Thoracic aorta (tissue), 2 donors: ENCODE measurements at places on chromosomes 16 and 17.
A peak's percentile ranks its signal among the peaks of the same experiment; 100 is the strongest.

GRCh38 chr17:62981933-62982332 lies 15.9 kb downstream of the TANC2 start:
- H3K36me3 ChIP-seq: no peaks in the 10 kb centered on the region
- DNase-seq: no peak
- no peak overlapping the region for H3K4me3 ChIP-seq
- H3K4me1 ChIP-seq: peaks cover 10% of the 10 kb centered on the region
- no peak overlapping the region for H3K27ac ChIP-seq

DNA sequence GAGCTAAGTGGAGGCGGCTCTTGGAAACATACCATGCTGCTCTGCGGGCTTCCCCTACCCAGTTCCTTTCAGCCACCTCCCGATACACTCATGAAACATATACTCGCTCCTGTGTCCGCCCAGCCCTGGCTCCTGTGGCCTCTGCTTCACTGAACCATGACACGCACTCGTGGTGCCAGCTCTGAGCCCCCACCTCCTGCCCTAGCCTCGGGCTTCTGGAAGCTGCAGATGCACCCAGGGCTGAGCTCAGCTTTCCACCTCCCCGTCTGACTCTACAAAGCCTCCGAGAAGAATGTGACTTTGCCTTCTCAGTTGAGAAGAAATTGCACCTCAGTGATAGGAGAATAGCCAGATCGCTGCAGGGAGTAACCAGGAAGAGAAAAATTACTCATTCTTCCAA lies 11.0 kb downstream of the CALB2 start:
- no peak overlapping the region for H3K27ac ChIP-seq
- H3K4me1 ChIP-seq: no peaks in the 10 kb centered on the region
- DNase-seq: no peak

- H3K4me1 ChIP-seq: no peaks in the 10 kb centered on the region
- H3K27ac ChIP-seq: no peak overlapping the region
- no peaks in the 10 kb centered on the region for H3K27me3 ChIP-seq
- no peaks in the 10 kb centered on the region for H3K36me3 ChIP-seq
- DNase-seq: no peak
Observed at GRCh38 chr16:14362774-14363371, 267.2 kb downstream of the PARN start.

DNA sequence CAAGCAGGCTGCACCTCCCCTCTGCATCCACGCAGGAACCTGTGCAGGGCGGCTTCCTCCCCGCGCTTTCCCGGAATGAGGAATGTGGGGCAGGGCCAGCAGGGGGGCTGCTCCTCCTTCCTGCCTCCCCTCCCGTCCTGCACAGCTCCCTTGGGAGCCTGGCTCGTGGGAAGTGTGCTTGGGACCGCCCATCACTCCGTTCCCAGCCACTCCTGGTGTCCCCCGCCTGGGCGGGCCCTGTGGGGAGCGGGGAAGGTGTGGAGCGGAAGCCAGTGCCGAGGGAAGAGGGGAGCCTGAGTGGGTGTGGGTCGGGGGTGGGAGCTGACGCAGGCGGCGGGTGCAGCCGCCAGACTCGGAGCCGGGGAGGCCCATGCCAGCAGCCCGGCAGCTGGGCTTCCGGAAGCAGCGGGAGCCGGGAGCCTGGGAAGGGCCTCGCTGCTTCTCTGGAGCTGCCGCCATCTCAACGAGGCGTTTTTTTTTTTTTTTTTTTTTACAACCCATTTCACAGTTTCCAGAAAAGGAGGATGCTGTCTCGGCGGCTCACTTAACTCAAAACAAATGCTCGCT lies 24.1 kb downstream of the BAHCC1 start:
- peak overlapping the region; percentile 67 for H3K4me3 ChIP-seq
- peak; percentile 87 for DNase-seq
- peaks cover 73% of the 10 kb centered on the region for H3K4me1 ChIP-seq
- peak overlapping the region; percentile 99 for H3K27ac ChIP-seq

DNA sequence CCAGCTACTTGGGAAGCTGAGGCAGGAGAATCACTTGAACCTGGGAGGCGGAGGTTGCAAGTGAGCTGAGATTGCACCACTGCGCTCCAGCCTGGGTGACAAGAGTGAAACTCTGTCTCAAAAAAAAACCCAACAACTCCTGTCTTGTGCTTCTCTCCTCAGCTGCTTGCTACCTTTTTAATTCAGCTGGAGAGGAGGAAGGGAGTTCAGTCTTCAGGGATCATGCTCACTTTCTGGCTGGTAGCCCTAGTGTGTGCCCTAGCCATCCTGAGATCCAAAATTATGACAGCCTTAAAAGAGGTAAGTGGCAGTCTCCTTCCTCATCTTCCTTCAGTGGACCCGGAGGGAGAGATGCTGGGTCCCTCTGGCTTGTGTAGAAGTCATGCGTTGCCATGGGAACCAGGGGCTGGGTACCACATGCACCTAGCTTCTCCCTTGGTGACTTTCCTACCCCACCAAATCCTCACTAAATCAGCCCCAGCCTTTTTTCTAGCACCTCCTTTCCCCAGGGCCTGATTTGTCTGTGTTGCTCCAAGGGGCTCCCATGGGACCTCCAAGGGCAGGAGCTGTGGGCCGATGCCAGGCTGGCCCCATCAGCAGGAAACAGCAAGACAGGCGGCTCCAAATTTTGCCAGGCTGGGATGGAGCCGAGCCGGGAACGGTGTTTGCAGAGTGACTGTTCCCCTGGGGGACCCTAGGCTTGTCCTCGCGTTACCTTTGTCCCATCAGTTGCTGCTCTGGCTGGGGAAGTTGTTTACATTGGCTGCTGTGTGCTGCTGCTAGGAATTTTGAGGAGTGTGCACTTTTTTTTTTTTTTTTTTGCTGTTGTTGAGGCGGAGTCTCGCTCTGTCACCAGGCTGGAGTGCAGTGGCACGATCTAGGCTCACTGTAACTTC lies 65.2 kb downstream of the ABCC1 start:
- H3K4me3 ChIP-seq: no peak overlapping the region
- peaks cover 20% of the 10 kb centered on the region for H3K4me1 ChIP-seq
- H3K36me3 ChIP-seq: peaks cover 15% of the 10 kb centered on the region

GRCh38 chr16:20153444-20153843 lies 79.8 kb upstream of the GPR139 start:
- H3K4me3 ChIP-seq: no peak overlapping the region
- H3K4me1 ChIP-seq: no peaks in the 10 kb centered on the region
- H3K27ac ChIP-seq: no peak overlapping the region
- no peaks in the 10 kb centered on the region for H3K36me3 ChIP-seq
- no peaks in the 10 kb centered on the region for H3K27me3 ChIP-seq

GRCh38 chr16:1787056-1787321 lies 4.2 kb downstream of the NUBP2 start:
- H3K4me3 ChIP-seq: no peak overlapping the region
- H3K27me3 ChIP-seq: no peaks in the 10 kb centered on the region
- peaks cover 22% of the 10 kb centered on the region for H3K4me1 ChIP-seq
- H3K36me3 ChIP-seq: peaks cover 25% of the 10 kb centered on the region
- DNase-seq: no peak

DNA sequence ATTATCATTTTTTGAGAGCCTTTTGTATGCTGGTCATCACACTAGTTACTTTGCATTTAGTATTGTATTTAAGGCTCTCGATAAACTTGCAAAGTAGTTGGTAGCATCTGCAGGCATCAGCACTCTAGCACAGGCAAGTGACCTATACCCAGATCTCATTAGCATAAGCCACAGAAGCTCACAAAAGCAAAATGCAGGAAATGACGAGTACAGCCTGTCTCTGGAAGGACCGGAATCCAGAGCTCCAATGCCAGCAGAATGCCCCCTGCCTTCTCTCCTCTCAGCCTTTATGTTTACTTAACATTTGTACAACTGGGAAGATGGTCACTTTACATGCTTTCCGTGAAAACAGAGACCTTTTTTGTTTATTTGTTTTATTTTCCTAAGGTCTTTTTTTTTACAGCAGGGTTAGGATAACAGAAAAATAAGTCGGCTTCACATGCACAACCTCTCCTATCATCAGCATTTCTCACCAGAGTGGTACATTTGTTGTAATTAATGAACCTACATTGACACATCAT lies 45.4 kb upstream of the MYOCD start:
- H3K27me3 ChIP-seq: no peaks in the 10 kb centered on the region
- no peak overlapping the region for H3K4me3 ChIP-seq
- DNase-seq: no peak
- no peak overlapping the region for H3K27ac ChIP-seq
- H3K36me3 ChIP-seq: no peaks in the 10 kb centered on the region

DNA sequence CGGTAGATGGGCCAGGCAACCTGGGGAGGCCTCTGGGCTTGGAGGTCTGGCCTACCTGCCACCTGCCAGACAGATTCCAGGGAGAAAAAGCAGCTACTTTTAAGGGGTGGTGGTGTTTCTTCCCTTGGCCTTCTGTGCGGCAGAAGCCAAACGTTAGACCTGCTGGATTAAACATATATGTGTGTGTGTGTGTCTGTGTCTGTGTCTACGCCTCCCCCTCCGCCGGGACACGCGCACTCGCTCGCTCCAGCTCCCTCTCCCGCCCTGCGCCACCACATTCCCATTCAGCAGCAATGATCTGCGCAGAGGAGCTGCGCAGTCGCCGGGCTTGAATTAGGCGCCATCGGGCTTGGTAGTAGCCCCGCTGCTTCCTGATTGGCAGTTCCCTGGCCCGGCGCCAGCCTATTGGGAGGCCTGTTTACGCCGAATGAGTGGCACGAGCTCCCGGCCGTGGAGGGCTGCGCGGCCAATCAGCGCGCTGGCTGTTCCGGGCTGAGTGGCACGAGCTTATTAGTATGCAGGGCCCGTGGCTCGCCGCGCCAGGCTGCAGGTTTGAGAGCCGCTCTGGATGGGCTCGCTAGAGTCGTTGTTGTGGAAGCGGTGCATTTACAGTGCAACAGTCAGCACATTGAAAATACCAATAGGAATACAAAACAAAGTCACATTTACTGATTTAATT lies at the start of gene BAHCC1:
Gene BAHCC1 (plus strand): TSS at position 537 of the 679 bp plus-strand sequence. CDS start 4,283 bp downstream, outside the sequence.
- peak; percentile 100 for DNase-seq
- peaks cover 17% of the 10 kb centered on the region for H3K4me1 ChIP-seq
